ENCODE measurements at places on chromosomes 12 and 14.
A peak's percentile ranks its signal among the peaks of the same experiment; 100 is the strongest.

- DNase-seq, result no peak
Observed at GRCh38 chr12:124520265-124520701, 47.1 kb downstream of the NCOR2 start.

DNA sequence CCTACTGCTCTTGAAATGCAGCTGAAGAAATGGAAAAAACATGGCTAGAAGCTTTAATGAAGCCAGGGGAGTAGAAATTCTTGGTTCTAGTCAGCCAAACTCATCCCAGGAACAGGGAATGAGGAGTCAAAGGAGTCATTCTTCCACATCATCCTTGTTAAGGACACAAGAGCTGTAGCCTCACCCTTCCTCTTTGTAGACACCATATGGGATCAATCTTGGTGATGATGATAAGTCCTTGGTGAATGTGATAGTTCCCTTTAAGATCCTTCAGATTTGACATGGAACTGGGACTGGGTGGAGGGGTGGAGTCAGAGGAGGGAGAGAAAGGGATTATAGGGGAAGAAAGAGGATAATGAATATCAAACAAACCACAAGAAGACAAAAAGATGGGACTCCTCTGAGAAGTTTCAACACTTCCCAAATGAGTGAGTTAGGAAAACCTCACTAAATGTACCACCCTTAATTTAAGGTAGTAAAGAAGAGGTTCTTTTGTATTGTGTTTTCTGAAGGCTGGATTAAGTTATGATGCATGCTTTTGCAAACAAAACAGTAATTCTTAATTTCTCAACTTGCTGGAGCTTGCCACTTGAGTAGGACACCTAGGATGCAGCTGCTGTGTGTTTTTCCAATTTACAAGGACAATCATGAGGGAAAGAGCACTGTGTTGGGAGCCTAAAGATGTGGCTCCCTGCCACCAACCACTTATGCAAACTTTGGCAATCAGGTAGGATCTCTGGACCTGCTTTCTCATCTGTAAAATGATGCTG, 104.0 kb downstream of the WIF1 start:
- no peak for DNase-seq

- DNase-seq, result no peak
Observed at GRCh38 chr12:60522684-60523400, 927.0 kb downstream of the SLC16A7 start.

GRCh38 chr14:102786768-102787167, 9.5 kb downstream of the TRAF3 start:
- DNase-seq, result peak; percentile 78

GRCh38 chr14:78586681-78587080, 416.5 kb downstream of the NRXN3 start:
- no peak for DNase-seq

GRCh38 chr12:6277982-6278438, 32.5 kb upstream of the PLEKHG6 start:
- DNase-seq, result no peak

Data from inflammatory macrophage (primary cell).